ENCODE measurements at places on chromosomes 13 and 19.

- DNase-seq: no peak
These were observed 159.0 kb downstream of the USP12 start for GRCh38 chr13:27012482-27013197.

DNA sequence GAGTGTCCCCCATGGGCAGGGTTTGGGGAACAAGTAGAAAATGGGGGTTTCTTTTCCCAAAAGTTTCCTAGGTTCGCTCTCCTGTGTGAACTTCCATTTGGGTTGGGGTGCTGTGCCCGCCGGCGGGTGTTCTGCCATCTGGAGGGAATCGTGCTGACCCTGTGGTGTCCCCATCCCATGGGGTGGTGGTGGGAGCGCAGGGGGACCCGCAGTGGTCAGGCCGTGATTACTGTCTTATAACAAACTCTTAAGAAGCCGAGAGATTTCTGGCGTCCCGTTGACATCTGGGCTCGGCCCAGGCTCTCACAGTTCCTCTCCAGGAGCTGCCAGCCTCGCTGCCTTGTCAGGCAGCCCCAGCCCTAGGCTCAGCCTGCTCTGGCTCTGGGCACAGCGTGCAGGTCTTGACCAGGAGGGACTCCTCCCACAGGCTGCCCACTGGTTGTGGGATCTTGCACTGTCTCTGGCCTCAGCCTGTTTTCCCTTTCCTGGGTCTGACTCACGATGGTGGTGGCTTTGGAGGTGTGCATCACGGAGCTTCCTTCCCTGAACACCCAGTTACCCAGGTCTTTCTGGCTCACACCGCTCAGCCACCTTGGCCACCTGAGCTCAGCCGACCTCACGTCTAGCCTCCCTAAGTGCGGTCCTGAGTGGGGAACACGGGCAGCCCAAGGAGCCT, 34.5 kb downstream of the PLEKHJ1 start:
- no peak for DNase-seq

- DNase-seq: no peak
These were observed 36.1 kb downstream of the ZNF787 start for GRCh38 chr19:56084835-56085536.

DNA sequence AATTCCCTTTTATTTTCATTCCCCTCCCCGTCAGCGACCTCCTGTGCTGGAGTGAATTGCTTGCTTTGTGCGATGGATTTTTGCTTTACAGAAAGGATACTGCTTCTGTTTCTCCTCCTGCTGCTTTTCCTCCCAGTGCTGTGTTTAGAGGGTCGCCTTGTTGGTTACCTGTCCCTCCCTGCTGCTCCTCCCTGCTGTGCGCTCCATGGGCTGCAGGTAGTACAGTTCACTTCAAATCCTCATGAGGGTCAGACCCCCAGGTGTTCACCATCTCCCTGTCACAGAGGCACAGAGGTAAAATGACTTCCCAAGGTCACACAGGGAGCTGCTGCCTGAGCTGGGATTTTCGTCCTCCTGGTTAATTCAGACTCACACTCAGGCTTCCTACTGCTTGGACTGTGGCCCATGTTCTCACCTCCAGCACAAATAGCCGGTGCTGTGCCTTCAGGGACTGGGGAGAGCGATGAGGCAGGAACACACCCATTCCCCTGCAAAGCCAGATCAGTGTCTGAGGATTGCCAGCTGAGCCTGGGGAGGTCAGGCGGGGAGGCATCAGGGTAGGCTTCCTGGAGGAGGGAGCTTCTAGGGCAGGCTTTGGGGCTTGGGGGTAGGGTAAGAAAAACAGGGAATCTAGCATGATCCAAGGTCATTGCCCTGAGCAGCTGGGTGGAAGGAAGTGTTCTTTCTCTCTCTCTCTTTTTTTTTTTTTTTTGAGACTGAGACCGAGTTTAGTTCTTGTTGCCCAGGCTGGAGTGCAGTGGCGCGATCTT, 14.4 kb downstream of the BICRA start:
- no peak for DNase-seq

DNA sequence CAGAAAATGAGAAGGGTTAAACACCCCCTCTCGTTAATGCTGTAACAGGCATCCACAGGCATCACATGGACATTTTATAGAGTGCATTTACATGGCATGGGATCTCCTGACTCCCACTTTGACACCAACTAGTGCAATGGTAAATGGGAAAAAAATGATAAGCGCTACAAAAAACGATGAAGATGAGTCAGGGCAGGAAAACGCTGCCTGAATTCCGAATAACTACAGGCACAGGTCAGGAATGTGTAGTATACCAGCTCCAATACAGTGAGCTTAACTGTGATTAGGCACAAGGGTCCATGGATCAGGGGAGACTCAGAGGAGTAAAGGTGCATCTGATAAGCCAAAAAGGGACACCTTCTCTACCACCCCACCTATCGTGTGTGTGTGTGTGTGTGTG, 223.6 kb downstream of the FOXO1 start:
- DNase-seq: no peak

- DNase-seq: no peak
These were observed 601.8 kb downstream of the SLITRK6 start for GRCh38 chr13:85197431-85197830.

All from brain pericyte (primary cell).